ENCODE measurements at places on chromosomes 3 and 15.

DNA sequence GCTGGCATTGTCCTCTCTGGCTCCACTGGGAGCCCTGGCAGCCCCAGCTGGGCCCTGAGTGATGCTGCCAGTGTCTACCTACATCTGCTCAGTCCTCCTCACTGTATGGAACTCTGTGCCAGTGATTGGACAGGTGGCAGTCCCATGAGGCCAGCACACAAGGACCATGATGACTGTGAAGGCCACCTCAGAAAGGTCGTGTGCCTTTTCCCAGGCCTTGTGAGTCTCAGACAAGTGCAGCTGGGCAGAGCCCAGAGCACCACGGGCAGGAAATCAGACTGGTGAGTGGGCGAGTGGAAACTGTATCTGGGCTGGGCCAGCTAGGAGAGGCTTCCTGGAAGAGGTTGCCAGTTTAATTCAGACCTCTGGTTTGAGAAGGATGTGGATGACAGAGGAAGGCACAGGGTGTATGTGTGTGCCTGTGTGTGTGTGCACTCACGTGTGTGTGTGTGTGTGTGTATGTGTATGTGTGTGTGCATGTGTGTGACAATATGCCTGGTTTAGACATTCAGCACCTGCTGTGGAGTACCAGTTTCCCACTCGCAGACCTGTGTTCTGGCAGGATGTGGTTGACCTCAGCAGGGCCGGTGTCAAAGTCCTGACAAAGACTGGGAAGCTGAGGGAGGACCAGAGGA lies 7.0 kb downstream of the MAPKAPK3 start:
- DNase-seq: no peak

- no peak for DNase-seq
Measured at GRCh38 chr3:44110648-44111047, 131.0 kb upstream of the TOPAZ1 start.

DNA sequence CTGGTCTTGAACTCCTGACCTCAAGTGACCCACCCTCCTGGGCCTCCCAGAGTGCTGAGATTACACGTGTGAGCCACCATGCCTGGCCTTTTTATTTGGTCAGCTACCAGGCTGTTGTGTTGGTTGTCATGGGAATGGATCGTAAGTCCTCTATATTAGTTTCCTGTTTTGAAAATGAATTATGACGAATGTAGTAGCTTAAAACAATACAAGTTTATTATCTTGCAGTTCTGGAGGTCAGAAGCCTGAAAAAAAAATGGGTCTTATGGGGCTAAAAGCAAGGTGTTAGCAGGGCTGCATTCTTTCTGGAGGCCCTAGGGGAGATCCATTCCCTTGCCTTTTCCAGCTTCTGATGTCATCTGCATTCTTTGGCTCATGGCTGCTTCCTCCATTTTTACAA lies 25.1 kb upstream of the HERC1 start:
- DNase-seq: no peak

- no peak for DNase-seq
Measured at GRCh38 chr15:49990835-49991545, 128.0 kb downstream of the ATP8B4 start.

- no peak for DNase-seq
Measured at GRCh38 chr15:88482263-88482662, 14.8 kb downstream of the MRPS11 start.

DNA sequence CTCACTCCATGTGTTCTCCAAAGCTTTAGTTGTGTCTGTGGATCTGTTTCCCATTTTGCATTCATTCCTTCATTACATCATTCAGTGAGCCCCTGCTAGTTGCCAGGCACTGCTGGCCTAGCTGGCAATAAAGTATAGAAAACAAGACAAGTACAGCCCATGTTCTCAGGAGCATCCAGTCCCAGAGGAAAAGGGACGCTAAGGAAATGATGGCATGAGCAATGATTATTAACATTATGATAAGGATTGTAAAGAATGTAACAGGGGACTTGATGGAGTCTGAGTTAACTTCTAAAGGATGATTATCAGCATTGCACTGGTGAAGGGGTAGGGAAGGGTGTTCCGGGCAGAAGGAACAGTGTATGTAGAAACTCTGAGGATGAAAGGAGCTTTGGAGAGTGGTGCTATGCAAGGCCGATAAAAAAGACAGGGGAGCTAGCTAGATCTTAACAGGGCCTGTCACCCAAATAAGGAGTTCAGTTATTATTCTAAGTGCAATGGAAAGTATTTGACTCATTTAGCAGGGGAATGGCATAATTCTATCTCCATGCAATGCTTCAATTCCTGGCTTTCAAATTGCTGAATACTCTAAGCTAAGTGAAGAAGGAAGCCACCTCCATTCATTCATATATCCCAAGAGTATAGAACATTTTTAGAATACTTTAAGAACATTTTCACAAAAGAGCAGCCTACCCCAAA lies 258.2 kb upstream of the STT3B start:
- DNase-seq: no peak

GRCh38 chr15:52010633-52011595 lies 8.1 kb upstream of the MAPK6 start:
- DNase-seq: no peak

DNA sequence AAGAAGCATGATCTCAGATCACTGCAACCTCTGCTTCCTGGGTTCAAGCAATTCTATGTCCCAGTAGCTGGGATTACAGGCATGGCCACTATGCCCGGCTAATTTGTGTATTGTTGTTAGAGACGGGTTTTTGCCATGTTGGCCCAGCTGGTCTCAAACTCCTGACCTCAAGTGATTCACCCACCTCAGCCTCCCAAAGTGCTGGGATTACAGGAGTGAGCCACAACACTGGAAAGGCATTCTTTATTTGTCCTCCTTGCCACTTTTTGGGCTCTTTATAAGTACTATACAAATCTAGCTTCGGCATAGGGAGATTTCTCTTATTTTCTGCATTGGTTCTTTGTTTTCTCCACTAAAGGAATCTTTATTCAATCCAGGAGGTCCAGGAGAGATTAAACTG lies 18.6 kb downstream of the CMTM8 start:
- DNase-seq: no peak

DNA sequence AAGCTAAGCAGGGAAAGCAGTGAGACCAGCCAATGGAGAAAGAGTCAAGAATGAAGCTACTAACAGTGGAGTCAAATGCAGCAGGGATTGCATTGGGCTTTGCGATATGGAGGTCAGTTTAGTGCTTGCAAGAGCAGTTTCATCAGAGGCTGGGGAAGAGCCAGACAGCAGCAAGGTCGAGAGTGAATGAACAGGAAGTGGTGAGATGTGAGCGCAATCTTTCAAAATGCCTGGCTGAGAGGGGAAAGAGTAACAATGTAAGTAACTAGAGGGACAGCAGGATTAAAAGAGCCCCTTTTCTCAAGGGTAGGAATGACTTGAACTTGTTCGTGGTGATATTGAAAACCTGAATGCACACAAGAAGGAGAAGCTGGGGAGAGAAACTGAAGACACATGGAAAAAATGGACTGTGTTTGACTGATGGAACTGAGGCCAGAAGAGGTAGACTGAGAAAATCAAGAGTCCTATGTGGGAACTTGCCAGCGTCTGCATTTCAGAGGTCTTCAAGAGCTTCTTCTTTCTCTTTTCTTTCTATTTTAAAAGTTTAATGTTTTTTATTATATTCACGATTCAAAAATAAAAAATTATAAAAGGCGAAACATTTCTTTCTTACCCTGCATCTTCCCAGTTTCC lies 30.6 kb upstream of the GPR160 start:
- no peak for DNase-seq

Measured in D341Med (cell line).